GM23338 (cell line): ENCODE measurements at places on chromosomes 12 and 14. TPM values are rescaled to one million over a fixed set of nuclear protein-coding genes. Genes with fewer than 3 reads are reported as not detected.

Gene EPS8
- polyA plus RNA-seq = 2.6 and 5.4 TPM in 2 replicates

Gene CAPZA3
- not detected in 2 replicates for polyA plus RNA-seq

Gene SYCP3
- 1.5 TPM in 2 replicates for polyA plus RNA-seq

Gene RPL10L
- polyA plus RNA-seq = not detected in 2 replicates

Gene C14orf180
- polyA plus RNA-seq = not detected in 2 replicates

Gene BIN2
- 0.17 TPM in 1 of 2 replicates, not detected in the other for polyA plus RNA-seq

Gene TMEM19
- 6.5 and 7.9 TPM in 2 replicates for polyA plus RNA-seq

Gene FAIM2
- polyA plus RNA-seq = 0.61 and 0.83 TPM in 2 replicates

Gene SLC25A47
- polyA plus RNA-seq = not detected in 2 replicates

Gene GYS2
- not detected in 2 replicates for polyA plus RNA-seq

Gene SYT10
- polyA plus RNA-seq = 1.3 and 1.5 TPM in 2 replicates

Gene SH2B3
- polyA plus RNA-seq = 7.6 and 8.1 TPM in 2 replicates

Gene RNASE7
- not detected in 2 replicates for polyA plus RNA-seq

Gene NFATC4
- polyA plus RNA-seq = 16.7 and 20.9 TPM in 2 replicates

Gene GRIN2B
- polyA plus RNA-seq = 0.31 and 0.63 TPM in 2 replicates

Gene EDDM3A
- polyA plus RNA-seq = not detected in 2 replicates

Gene ST8SIA1
- 2.1 and 2.5 TPM in 2 replicates for polyA plus RNA-seq

Gene EML1
- 4.7 and 7.0 TPM in 2 replicates for polyA plus RNA-seq

Gene DENR
- 129 and 130 TPM in 2 replicates for polyA plus RNA-seq

Gene SLC4A8
- polyA plus RNA-seq = 4.6 and 7.6 TPM in 2 replicates

Gene BATF
- not detected in 2 replicates for polyA plus RNA-seq

Gene TGFB3
- polyA plus RNA-seq = 0.50 and 0.87 TPM in 2 replicates

Gene IAPP
- polyA plus RNA-seq = 0.10 and 0.32 TPM in 2 replicates

Gene TIGAR
- 9.3 and 13.3 TPM in 2 replicates for polyA plus RNA-seq

Gene SP1
- polyA plus RNA-seq = 10.6 and 11.1 TPM in 2 replicates

Gene LUM
- polyA plus RNA-seq = 0.26 and 0.27 TPM in 2 replicates

Gene DTX1
- 1.6 and 1.8 TPM in 2 replicates for polyA plus RNA-seq

Gene SLC6A12
- 0.43 TPM in 1 of 2 replicates, not detected in the other for polyA plus RNA-seq

Gene GLS2
- 11.2 and 12.2 TPM in 2 replicates for polyA plus RNA-seq

Gene RTL1
- not detected in 2 replicates for polyA plus RNA-seq

Gene FSCB
- not detected in 2 replicates for polyA plus RNA-seq

Gene C12orf50
- not detected in 2 replicates for polyA plus RNA-seq

Gene PLA2G1B
- not detected in 2 replicates for polyA plus RNA-seq

Gene TNS2
- polyA plus RNA-seq = 1.5 and 1.8 TPM in 2 replicates

Gene PTCSC3
- not detected in 2 replicates for polyA plus RNA-seq
